ENCODE measurements at places on chromosomes 16 and 17.

GRCh38 chr16:80710918-80711317 is 93.5 kb downstream of the CDYL2 start:
- DNase-seq, result peak; percentile 25

DNA sequence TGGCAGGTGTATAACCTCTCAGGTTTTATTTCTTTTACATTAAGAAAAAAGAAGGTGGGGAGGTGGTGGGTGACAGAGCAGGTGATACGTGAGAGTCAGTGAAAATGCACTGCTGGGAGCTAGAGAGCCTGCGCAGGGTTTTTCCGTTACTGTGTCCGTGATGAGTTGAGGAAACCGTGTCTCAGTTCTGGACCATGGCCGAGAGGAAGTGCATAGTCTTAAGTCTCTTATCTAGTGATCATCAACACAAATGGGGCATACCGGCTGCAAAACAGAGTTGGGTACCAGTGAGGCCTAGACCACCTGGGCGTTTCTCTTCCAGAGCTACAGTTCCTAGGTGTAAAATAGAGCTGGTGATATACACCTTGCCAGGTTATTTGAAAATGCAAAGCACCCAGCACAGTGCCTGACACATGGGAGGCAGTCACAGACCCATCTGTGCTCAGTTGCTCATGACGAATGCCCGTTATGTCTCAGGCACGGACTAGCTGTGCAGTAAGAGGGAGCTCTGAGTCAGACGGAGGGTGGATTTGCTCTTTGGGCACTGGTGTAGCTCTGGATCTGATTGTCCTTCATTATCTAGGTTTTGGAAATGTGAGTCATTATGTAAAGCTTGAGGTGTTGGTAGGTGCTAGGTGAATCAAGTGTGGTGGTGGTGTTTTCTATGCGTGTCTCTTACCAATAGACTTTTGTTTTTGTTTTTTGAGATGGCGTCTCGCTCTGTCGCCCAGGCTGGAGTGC is 60.9 kb downstream of the RPTOR start:
- DNase-seq, result peak; percentile 22

DNA sequence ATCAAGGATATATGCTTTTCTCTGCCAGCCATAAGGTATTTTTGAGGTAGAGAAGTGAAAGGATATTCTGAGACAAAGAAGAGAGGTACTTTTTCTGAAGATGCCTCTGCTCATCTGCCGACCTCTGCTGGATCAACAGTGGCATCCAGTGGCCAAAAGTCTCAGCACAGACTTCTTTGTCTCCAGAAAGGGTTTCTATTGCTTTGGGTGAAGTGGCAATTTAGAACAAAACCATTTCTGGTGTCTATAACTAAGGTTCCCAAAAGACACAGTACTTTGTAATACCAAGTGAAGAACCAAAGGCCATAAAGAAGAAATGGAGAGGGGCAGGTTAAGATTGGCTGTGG is 155.2 kb upstream of the C17orf78 start:
- peak; percentile 42 for DNase-seq

DNA sequence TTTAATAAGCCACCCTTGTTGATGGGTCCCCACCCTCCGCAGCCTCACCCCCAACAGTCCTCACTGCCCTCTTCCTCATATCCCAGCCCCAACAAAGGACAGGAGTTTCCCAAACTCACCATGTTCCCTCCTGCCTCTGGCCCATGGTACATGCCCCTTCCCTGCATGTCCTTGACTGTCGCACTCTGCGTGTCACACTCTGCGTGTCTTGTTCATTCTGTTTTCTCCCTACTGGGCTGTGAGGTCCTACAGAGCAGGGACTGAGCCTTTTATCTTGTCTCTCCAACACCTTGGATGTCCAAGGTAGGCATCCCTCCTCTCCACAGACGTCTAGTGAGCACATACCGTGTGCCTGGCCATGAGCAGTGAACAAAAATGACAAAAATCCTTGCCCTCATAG is 154.7 kb downstream of the SOCS1 start:
- no peak for DNase-seq

DNA sequence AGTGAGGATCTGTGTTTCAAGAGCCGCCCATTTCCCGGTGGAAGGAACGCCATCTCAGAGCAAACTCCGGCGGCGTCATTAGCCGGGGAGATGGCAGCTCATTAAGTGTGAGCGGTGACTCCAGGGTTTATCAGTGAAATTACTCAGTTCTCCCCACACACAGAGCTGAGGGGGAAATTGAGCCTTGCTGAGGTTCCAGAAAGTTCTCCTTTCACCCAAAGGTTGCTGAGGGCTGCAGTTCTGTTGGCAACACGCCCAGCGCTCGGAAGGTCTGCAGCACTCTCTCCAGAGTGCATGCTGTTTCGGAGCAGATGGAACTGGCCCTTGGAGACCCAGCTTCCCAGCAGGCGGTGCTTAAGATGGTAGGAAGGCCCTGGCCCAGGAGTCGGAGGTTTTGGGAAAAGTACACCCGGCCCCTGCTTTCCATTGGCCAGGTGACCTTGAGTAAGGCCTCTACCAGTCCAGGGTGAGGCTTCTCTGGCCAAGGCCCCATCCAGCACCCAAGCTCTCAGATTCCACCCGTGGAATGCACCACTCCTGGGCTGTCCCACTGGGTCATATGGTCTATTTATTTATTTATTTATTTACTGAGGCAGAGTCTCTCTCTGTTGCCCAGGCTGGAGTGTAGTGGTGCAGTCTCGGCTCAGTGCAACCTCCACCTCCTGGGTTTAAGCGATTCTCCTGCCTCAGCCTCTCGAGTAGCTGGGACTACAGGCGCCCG is 167.7 kb upstream of the CIBAR2 start:
- DNase-seq, result no peak

DNA sequence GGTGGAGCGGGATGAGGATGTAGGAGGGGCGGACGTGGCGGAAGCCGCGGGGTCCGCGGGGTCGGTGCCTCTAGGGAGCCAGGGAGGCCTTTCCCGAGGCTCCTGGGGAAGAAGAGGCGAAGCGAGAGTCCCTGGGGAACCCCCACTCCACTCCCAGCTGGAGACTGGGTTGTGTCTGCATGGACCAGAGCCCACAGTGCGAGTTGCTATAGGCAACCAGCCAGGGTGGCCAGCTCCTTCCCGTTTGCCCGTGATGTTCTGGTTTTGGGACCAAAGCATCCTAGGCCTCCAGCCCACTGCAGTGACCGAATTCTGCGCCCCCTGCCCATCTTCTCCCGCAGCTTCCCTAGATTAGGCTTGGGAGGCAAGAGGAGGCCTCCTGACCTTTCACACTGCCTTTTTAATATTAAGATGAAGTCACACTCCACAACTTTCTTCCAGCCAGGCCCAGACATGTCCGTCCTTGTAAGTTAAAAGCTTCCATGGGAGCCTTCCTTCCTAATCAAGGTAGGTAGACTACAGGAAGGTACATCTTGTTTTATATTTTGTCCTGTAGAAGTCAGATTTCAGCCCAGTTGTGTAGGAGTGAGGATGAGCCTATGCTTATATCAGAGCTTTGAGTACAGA is 469 bp downstream of the AMZ2 start:
- peak; percentile 77 for DNase-seq

- DNase-seq, result no peak
Measured at GRCh38 chr17:32876417-32877163, at the start of gene MYO1D. Gene MYO1D (minus strand): TSS chr17:32877124. CDS start chr17:32876872, 252 bp downstream.

DNA sequence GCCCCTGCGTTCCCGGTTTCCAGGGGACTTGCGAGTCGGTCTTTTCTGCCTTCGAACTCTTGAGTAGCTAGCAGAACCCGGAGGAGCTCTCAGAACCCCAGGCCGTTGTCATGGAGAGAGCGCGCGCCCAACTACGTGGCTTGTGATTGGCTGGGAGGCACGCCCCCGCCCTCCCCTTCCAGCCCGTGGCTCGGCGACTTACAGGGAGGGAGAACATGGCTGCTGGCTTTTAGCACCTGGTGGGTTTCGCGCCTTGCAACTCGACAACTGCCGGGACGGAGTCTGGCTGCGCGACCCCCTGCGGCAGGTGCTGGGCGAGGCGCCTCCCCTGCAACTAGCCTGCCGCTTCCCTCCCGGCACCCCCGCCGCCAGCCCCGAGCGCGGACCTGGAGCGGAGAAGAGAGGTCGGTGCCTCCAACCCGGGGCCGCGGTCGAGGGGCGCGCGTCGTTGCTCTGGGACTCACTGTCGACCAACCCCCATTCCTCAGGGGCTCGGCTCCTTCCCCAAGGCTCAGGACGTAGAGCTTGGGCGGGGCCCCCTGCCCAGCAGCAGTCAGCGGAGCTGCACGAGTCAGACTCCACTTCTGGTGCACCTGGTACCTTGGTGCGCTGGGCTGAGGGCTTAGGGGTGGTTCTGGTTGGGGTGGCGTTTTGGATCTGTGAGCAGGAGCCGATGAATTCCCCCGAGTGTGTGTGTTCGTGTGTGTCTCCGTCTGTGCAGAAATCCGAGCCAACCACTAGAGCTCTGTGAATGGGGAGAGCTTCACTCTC is 9.0 kb upstream of the ZFP90 start:
- peak; percentile 99 for DNase-seq

DNA sequence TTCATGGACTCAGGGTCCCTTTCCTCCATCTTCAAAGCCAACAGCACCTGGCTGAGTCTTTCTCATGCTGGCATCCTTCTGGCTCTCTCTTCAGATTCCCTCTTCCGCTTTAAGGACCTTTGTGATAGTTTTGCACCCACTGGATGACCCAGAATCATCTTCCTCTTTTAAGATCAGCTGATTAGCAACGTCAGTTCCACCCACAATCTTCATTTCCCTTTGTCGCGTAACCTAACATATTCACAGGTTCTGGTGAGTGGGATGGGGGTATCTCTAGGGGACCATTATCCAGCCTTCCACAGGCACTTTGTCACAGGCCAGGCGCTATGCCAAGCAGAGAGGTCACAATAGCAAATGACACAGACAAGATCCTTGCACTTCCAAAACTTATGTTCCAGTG is 593.8 kb downstream of the MAF start:
- no peak for DNase-seq

- peak; percentile 70 for DNase-seq
Measured at GRCh38 chr16:50497592-50497991, 50.6 kb upstream of the NKD1 start.

- DNase-seq, result no peak
Measured at GRCh38 chr16:78524066-78524595, 424.7 kb downstream of the WWOX start.

DNA sequence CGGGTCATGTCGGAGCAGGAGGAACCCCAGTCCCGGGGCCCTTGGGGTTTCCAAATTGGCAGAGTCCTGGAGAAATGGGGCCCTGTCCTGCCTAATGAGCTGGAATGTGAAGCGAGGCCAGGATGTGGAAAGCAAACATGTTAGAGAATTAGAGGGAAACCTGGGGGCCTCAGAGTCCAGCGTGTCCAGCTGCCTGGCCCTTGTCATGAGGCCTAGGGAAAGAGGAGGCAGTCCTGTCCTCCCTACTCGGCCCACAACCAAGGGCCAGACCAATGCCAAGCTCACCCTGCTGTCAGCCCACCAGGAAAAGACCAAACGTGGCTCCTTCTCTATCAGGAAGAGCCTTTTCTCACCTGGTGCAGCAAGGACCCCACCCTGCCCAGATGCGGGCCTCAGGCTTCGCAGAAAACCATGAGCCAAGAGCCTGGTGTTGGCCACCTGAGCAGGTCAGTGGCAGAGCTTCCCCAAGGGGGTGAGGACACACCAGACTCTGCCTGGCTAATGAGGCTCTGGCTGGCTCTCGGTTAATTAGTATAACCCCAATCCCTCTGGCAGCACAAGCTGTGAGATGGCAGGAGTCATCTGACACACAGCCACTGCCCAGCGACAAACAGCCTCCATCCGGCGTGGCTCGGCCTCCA is 10.1 kb downstream of the TEKT5 start:
- no peak for DNase-seq

GRCh38 chr16:53891409-53892139 is 187.6 kb downstream of the FTO start:
- no peak for DNase-seq

DNA sequence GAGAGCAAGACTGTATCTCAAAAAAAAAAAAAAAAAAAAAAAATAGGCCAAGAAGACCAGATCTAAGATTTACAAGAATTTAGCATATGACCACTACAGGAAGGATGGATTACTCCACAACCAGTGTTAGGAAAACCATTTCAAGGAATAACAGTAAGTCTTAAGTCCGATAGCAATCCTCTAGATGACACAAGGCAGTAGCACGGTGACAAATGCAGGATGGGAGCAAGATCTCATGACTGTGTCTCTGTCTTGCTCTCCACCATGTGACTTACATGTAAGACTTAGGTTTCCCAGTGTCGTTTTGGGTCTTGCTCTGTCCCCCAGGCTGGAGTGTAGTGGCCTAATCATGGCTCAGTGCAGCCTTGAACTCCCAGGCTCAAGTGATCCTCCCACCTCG is 27.8 kb downstream of the C16orf96 start:
- DNase-seq, result no peak

DNA sequence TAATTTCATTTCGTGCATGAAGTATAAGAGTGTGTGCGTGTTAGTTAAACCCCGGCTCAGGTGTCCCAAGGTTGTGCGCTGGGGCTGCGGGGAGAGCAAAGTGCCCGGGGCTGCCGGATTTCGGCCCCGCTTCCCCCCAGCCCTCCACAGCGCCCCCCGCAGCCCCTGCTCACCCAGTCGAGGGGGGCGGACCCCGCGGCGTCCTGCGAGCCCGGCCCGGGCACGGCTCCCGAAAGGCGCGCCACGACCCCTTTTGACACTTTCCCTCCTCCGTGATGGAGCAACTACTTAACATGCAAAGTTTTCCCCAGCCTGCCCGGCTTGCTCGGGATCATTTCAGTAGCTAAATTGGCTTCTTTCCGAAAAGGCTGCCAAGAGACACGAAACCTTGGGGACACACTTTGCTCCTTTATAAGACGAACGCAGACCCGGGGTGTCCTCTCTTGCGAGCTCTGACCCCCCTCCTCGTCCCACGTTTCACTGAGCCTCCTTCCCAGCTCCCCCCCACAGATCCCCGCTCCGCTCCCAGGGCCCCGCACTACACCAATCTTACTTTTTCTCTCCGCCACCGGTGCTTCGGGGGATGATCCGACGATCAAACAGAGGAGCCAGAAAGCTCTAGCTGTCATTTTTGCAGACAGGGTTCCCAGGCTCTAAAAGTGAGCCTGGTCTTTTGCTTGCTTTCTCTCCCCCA is 552 bp downstream of the C17orf58 start:
- peak; percentile 4 for DNase-seq

DNA sequence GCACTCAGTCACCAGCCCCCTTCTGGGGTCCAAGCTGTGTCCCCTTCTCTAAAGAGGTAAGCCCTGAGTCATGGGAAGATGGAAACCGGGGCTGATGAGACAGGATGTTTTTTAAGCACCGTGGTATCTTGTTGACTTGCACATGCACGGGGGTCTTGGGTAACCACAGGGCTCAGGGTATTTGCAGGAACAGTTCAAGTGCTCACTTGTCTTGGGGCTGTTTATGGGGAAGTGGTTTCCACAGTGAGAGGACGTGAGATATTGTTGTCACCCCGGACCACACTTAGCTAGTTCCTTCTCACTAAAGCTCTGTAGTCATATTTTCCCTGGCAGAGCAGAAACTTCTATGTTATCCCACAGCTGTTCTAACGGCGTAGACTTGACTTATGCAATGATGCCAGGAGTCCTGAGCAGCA is 7.7 kb downstream of the CCL3L1 start:
- DNase-seq, result no peak

DNA sequence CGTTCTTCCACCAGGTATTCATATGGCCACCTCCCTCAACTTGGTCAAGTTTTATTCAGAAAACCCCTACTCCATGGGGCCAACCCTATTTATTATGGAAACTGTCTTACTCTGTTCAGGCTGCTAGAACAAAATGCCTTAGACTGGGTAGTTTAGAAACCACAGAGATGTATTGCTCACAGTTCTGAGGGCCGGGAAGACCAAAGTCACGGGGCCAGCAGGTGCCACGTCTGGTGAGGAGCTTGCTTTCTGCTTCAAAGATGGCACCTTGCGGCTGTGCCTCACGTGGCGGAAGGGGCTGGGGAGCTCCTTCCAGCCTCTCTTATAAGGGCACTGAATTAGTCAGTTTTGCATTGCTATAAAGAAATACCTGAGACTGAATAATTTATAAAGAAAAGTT is 74.3 kb downstream of the AXIN2 start:
- no peak for DNase-seq

GRCh38 chr16:508884-509736 is 18.4 kb upstream of the CAPN15 start:
- no peak for DNase-seq

Measured in AG08395 (cell line).